Adrenal gland (tissue), 19 donors: ENCODE measurements at places on chromosomes 3 and 15. TPM values are rescaled to one million over a fixed set of nuclear protein-coding genes. Genes with fewer than 3 reads are reported as not detected.

GRCh38 chr3:154089421-154090420, 31.5 kb upstream of the ARHGEF26 start:
- no peak for DNase-seq

The SLC24A5 gene
- polyA plus RNA-seq: not detected

DNA sequence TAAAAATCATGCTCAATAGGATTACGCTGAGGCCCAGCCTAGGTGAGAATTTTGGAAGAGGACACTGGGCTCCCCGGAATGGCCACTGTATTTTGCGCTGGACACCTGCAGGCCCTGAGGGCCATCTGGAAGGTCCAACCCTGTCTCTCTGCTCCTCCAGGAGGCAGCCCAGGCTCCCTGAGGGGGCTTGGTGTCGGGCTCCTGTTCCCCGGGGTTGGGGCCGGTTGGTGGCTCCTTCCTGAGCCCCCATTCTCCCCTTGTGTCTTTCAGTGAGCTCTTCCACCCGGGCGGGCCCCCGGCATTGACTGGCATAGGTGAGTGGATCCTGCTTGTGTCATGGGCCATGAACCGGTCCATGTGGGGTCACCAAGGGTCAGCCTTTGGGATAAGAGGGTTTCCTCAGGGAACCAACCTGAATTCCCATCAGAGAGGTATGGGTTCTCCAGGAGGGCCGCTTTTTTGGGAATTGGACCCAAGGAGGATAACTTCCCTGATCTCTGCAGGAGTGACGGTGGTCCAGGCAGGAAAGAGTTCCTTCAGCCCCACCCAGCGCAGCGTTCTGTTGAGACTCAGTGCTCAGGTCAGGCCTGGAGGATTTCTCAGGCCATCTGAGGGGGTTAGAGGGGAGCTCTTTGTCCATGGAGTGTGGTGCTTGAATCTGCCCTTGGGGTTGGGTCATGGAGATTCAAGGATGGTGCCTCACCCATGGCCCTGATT, 187.8 kb downstream of the UBE3A start:
- no peak for DNase-seq

GRCh38 chr3:24368605-24369004, 126.0 kb downstream of the THRB start:
- no peak for DNase-seq

The SUMF1 gene
- polyA plus RNA-seq: 23.3 TPM

DNA sequence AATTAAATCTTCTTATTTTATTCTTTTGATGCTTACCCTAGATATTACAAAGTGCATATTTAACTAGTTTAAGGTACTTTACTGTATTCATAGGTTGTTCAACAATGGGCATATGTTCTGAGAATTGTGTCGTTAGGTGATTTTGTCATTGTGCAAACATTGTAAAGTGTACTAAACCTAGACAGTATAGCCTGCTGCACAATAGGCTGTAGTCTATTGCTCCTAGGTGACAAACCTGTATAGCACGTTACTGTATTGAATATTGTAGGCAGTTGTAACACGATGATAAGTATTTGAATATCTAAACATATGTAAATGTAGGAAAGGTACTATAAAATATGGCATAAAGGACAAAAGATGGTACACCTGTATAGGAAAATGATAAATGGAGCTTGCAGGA, 100.7 kb downstream of the CACNA2D3 start:
- DNase-seq: no peak

The FBXO45 gene
- polyA plus RNA-seq: 8.1 TPM

The HCLS1 gene
- polyA plus RNA-seq: 39.9 TPM

- no peak for DNase-seq
These were observed 3.0 kb downstream of the CCR9 start for GRCh38 chr3:45889337-45889736.

DNA sequence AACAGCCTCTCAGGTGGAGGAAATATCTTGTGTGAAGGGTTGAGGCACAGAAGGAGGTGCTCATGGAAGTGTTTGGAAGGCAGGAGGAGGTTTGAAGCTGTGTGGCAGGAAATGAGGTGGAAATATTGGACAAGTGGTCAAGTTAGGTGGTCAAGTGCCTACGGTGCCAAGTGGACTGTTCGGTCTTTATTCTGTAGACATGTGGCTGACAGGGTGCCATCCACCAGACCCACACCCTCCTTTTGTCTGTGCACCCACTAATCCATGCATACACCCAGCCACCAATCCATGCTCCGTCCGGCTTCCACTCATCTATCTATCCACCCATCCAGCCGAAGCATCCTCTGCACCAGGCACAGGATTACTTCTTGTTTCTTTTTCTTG, 2.2 kb downstream of the SLC6A20 start:
- DNase-seq: no peak

The GPR62 gene
- polyA plus RNA-seq: 0.40 TPM

DNA sequence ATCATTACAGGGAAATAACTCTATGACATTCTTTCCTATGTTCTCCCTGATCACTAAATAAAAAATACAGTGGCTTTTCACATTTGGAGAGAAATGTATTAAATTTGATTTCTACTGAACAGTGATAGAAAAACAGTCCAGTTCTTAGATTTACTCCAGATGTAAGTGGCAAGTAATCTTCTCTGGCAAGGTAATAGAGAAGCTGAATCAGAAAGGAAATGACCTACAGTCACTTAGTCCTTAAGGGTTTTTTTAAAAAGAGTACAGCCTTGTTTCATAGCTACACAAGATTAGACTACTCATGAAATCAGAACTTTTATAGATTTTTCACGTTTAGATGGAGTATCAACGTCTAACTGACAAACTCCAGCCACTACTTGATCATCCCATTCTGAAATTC, 236.9 kb downstream of the CADPS start:
- DNase-seq: no peak

The CEMIP gene
- 0.08 TPM for polyA plus RNA-seq

DNA sequence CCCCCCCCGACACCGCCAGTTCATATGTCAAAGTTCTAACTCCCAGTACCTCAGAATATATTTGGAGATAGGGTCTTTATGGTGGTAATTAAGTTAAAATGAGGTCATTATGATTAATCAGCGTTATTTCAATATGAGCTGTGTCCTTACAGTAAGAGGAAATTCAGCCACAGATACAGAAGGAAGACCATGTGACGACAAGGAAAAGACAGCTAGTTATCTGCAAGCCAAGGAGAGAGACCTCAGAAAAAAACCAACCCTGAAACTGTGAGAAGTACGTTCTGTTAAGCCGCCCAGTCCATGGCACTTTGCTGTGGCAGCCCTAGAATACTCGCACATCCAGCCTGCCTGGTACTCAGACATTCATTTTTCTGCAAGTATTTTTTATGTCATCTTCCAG, 62.3 kb upstream of the ARL8B start:
- no peak for DNase-seq

GRCh38 chr3:127714125-127714571, 41.4 kb downstream of the ABTB1 start:
- DNase-seq: no peak

DNA sequence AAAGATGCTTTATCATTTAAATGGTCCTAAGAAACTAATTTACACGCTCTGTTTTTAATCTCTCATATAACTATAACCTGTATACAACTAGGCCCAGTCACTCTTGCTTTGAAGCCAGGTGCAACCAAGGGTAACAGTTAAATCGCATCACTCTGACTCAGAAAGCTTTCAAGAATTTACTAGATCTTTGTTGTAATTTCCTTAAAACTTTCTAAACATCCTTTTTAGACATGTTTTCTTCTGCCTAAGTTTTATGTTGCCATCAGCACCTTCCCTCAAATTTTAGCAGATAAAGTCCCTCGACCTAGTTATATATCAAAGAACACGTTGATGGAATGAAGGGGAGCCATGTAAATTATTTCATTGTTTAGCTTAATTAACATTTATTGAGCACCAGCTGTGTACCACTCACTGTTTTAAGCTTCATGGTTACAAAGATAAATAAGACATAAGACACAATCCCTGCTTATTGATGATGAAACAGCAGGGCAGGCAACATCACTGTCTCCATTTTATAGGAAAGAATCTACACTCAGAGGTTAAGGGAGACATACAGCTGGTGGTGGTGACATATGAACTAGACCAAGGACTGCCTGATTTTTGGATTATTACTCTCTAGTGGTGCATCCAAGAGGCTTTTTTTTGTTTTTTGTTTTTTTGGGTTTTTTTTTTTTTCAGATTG, 101.0 kb downstream of the CD200R1L start:
- DNase-seq: no peak

The LRRN1 gene
- polyA plus RNA-seq: not detected

DNA sequence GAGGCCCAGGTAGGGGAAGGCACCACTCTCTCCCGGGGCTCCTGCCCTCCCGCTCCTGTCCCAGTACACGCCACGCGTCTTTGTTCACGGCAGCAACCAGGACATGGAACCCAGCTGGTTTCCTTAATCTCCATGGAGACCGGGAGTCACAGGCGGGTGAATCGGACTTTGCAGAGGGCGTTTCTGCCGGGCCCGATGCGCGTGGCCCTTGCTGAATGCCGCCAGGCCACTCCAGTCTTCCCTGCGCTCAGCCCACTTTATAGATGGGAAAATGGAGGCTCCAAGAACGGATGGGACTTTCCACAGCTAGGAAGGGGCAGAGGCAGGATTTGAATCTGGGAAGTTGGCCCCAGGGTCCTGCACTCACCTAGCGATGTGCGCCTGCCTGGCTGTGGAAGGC, 7.4 kb downstream of the PLXND1 start:
- DNase-seq: no peak

GRCh38 chr3:35549690-35550089, 89.6 kb upstream of the ARPP21 start:
- no peak for DNase-seq

The EPHB3 gene
- polyA plus RNA-seq: 0.29 TPM

GRCh38 chr3:119418641-119419040, 44.8 kb downstream of the TMEM39A start:
- no peak for DNase-seq

GRCh38 chr15:90004252-90004651, 3.1 kb downstream of the ZNF710 start:
- no peak for DNase-seq

DNA sequence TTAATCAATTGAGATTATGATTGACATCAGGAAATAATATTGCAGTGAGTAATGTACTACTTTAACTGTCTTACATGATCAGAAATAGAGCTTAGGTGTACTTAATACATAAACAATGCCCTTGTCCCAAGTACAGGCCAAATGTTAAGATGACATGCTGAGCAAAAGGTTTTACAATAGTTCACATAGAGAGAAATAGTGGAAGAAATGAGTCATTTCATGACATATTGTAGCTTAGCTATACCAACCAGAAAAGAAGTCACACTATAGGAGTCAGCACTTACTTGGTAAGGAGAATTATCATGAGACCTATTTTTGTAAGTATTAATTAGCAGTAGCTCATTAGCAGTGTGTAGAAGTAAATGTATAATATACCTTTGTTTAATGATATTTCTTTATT, 96.4 kb upstream of the NANOGP8 start:
- no peak for DNase-seq

The CDCP1 gene
- 0.27 TPM for polyA plus RNA-seq

The RHCG gene
- 4.1 TPM for polyA plus RNA-seq

DNA sequence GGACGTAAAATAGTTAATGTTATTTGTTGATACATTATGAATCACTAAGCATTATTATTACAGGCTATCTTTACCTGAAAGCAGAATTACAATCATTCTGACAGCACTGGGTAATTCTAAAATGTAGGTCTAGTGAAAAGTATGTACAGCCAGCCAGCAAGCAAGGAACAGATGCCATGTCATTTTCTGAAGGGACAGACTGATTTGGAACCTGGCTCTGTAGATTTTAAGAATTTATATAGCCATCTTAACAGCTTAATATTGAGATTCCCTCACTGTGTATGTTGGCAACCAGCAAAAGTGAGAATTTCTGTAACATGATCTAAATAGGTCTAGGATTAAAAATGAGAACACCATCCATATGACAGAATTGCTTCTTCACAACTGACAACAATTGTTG, 359.4 kb downstream of the ZIC4 start:
- DNase-seq: no peak

The GASK1A gene
- 2.4 TPM for polyA plus RNA-seq

DNA sequence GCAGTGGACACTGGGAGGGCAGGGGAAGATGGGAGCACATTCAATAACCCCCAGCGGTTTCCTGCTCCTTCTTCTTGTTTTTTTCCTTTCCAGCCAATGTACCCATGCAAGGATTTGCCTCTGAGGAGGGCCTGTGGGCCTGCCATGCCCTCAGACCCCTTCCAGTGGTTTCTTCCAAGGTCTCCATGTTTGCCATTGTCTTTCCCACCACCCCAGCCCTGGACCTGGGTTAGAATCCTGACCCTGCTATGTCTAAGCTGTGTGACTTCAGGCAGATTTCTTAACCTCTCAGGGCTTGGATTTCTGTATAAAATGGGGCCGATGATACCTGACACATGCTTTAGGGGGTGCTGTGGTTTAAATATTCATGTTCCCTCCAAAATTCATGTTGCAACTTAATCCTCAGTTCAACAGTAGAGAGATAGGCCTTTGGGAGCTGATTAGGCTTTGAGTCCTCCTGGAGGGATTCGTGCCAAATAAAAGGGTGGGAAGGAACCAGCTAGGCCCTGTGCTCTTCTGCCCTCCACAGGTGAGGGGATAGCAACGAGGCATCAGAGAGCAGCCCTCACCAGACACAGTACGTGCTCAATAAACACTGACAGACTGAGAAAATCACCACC, 46.3 kb upstream of the FLNB start:
- DNase-seq: no peak

GRCh38 chr3:142888481-142889211, at the start of gene PCOLCE2:
Gene PCOLCE2 (minus strand): TSS chr3:142889083. CDS start chr3:142888896, 187 bp downstream.
- peak; percentile 21 for DNase-seq

The PARP15 gene
- 1.0 TPM for polyA plus RNA-seq

- no peak for DNase-seq
These were observed 314.7 kb upstream of the CNTN4 start for GRCh38 chr3:1783995-1784394.

The NEDD4 gene
- polyA plus RNA-seq: 9.6 TPM

The NLGN1 gene
- polyA plus RNA-seq: 2.0 TPM

GRCh38 chr3:142646020-142646785, 50.0 kb downstream of the PLS1 start:
- DNase-seq: no peak

GRCh38 chr3:162391301-162391700, 894.7 kb downstream of the OTOL1 start:
- no peak for DNase-seq
